CD8-positive, alpha-beta memory T cell (primary cell): ENCODE measurements at places on chromosomes 13 and 19.
A peak's percentile ranks its signal among the peaks of the same experiment; 100 is the strongest.

DNA sequence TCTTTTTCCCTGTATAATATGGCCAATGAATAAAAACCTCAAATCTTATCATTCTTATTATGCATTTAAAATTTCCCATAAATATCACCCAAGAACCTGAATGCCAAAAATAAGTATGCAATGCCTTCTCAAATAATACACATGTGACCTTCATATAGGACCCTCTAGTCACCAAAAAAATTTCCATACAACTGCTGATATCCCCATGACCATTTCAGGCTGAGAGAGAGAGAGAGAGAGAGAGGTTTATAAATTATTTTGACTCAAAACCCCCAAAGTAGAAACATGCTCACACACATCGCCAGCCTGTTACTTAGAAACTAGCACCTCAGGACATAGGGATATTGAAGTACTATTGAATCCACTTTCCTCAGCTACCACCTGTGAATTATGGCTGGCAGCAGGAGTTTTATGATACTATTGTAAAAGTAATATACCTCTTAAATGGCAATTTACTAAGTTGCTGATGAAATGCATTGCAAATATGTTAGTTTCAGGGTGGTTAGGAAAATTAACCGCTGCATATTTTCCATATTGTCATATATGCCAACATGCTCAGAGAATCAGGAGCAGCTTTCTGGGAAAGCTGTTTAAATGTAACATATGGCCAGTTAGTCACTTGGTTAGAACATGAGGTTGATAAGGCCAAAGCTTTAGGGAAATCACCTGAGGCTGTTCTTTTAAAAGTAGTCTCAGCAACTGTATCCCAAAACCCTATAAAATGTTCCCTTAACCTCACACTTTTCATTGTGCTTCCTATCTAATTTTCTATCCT lies 230.8 kb downstream of the DCT start:
- no peak for DNase-seq

GRCh38 chr19:45395821-45396617 lies 8.8 kb downstream of the PPP1R13L start:
- no peak for DNase-seq

DNA sequence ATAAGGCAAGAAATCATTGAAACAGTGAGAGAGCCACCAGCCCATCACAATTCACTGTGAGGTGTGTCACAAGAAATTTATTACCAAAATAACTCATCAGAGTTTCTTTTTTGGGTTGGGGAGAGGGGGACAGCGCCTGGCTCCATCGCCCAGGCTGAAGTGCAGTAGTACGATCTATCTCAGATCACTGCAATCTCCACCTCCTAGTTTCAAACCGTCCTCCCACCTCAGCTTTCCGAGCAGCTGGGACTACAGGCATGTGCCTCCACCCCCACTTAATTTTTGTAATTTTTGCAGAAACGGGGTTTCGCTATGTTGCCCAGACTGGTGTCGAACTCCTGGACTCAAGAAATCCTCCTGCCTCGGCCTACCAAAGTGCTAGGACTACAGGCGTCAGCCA lies 3.6 kb downstream of the IFNL1 start:
- no peak for DNase-seq

DNA sequence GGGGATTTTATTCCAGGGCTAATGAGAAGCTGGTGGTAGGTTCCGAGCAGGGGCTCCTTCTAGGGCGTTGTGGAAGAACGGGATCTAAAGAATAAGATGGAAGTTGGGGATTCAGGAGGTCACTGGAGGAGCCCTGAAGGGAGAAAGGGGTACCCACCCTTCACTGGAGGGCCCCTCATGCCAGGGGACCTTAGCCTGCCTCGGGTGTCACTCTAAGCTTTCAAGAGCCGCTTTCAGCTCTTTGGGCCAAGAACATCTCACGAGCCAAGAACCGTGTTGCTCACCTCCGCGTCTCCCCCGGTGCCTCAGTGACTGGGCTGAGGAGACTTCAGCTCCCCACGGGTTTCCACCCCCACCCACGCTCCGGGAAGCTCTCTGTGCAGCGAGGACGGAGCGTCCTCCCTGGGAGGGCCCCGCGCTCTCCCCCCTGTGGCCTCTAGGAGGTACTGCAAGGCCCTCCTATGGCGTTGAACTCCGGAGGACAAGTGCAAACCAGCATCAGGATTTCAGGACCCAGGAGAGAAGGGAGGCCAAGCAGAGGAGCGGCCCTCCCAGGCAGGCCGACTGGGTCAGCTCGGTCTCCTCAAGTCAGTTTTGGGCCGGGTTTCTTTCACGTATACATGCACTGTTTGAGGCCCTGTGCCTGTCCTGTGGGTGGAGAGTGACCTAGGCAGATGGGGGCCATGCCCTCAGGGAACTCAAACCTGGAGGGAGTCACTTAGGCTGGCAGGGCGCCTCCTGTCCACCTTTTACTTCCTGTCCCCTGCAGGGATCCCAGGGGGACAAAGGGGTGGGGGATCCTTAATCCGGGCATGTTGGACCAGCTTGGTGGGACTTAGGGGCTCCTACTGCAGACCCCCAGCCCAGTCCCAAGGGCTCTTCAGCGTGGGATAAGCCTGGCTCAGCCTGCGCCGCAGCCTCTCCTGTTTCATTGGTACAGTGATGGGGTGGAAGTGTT lies 5.1 kb upstream of the KRTDAP start:
- DNase-seq = peak; percentile 42

DNA sequence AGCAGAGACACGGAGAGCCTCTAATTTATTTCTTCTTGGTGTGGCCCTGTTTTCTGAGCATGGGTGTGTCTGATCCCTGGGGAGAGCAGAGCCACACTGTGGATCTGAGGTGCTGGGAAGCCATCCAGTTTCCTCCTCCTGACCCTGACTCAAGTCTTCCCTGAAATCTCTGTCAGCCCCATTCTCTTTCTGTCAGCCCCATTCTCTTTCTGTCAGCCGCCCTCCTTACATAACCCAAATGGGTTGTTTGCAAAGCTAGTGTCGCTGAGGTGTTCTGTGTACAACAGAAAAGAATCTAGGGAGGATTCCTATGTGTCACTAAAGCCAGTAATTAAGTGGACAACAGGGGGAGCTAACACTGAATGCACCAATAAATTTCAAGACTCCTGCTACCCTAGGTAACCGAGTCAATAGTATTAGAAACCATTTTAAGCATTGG lies 50.2 kb downstream of the LRCH1 start:
- no peak for DNase-seq

- no peak for DNase-seq
Observed at GRCh38 chr19:55131421-55131820, 14.0 kb upstream of the PPP1R12C start.

GRCh38 chr19:48676887-48677286 lies 4.1 kb upstream of the NTN5 start:
- no peak for DNase-seq

GRCh38 chr13:109146393-109146792 lies 517.0 kb downstream of the MYO16 start:
- no peak for DNase-seq

DNA sequence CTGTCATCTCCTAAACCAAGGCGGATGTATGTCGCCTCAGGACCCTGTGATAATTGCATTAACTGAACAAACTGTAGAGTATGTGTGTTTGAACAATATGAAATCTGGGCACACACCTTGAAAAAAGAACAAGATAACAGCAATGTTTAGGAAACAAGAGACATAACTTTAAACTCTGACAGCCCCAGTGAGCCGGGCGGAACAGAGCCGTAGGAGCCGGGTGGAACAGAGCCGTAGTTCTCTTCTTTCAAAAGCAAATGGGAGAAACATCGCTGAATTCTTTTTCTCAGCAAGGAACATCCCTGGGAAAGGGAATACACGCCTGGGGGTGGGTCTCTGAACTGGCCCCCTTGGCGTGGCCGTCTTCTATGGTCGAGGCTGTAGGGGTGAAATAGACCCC lies 31.8 kb upstream of the ZNF675 start:
- no peak for DNase-seq

DNA sequence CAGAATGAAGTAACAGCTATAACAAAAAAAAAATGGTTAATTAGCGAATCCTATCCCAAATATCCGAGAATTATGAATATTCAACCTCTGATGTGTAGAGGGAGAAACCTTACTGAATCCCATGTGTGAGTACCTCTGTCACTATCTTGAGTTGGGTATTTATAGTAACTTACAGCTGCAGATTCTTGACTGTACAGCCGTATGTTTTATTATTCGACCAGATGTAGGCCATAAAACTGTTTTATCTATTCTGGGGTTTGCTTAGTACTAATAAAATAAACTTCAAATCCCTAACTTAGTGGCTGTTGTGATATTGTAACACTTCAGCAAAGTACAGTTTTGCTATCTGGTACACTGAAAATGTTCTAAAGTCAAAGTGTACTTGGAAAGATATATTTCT lies 120.0 kb downstream of the EFNB2 start:
- no peak for DNase-seq

DNA sequence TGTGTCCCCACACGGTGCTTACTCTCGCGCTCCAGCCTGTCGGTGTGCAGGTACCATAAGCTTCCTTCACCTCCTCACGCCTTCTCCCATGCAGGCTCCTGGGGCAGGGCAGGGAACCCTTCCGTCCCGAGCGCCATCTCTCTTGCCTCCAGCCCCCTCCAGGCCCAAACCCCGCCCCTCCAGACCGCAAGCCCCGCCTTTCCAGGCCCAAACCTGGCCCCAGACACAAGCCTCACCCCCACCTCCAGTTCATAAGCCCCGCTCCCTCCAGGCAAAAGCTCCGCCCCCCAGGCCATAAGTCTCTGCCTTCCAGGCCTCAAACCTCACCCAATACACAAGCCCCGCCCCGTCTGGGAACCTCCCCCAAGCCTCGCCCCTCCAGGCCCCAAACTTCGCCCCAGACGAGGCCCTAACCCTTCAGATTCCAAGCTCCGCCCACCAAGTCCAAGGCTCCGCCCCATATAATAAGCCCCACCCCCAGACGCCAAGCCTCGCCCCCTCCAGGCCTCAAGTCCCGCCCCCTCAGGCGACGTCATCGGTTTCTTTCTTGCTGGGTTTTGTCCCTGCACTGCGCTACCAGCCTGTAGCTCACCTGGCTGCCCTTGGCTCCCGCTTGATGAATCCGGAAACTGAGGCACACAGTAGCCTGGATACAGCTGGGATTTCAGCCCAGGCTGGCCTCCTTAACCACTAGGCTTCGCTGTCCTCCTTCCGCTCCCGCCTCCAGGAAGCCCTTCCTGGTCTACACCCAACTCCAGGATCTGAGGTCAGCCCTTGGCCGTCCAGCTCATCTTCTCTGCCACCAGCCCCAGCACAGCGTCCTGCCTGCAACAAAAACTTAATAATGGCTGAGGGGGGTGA lies 16.1 kb downstream of the MKNK2 start:
- peak; percentile 42 for DNase-seq

DNA sequence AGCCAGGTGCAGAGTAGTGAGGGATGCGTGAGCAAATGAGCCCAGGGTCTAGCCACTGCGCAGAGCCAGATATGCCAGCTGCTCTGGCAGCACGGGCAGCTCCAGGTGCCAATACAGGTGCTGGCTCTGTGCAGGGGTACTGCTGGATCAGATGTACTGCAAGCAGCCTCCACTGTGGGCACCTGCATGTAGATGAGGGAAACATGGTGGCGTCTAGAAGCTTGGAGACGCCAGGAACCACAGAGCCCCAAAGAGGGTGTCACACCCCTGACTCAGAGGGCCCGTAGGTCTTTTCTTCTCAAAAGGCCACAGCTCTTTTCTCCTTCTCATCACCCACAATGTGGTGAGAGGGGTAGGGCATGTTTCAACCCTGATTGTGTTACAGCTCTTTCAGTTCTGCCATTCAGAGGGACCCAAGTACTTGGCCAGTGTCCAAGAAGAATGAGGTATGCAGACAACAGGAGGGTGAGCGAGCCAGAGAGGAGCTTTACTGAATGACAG lies 244.4 kb upstream of the SLITRK1 start:
- DNase-seq = peak; percentile 36

GRCh38 chr13:23656637-23657371 lies 86.6 kb downstream of the TNFRSF19 start:
- no peak for DNase-seq
